Frontal cortex (tissue), 4 donors: ENCODE measurements at places on chromosomes 5 and 9. TPM values are rescaled to one million over a fixed set of nuclear protein-coding genes. Genes with fewer than 3 reads are reported as not detected.

The PCDHB3 gene
- 11.0 TPM for total RNA-seq

The NOL6 gene
- total RNA-seq, result 13.9 TPM

The HMMR gene
- 2.9 TPM for total RNA-seq

The IFNA16 gene
- total RNA-seq, result not detected

The C7 gene
- total RNA-seq, result 8.2 TPM
